NCI-H1048 (cell line): ENCODE measurements at places on chromosomes 16 and 17.

- DNase-seq = no peak
Measured at GRCh38 chr17:6303664-6304063, 131.3 kb downstream of the AIPL1 start.

- no peak for DNase-seq
Measured at GRCh38 chr17:74240618-74241205, 27.3 kb downstream of the TTYH2 start.

DNA sequence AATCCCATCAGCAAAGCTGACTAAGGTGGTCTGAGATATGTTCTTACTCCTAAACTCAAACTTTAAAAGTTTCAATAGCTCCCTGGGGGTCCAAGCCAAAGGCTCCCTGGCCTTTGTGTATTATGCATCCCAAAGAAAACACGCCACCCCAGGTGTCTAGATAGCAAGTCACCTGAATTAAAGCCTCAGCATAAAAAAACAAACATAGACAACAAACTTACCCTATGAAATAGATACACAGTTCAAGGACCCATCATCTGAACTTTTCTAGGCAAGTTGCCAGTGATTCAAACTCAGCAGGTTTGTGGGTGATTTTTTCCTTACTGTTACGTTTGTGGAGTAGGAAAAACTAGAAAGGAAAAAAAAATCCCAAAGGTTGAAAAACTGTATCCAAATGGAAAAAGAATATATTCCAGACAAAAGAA, 12.5 kb downstream of the CMTM3 start:
- DNase-seq = no peak

DNA sequence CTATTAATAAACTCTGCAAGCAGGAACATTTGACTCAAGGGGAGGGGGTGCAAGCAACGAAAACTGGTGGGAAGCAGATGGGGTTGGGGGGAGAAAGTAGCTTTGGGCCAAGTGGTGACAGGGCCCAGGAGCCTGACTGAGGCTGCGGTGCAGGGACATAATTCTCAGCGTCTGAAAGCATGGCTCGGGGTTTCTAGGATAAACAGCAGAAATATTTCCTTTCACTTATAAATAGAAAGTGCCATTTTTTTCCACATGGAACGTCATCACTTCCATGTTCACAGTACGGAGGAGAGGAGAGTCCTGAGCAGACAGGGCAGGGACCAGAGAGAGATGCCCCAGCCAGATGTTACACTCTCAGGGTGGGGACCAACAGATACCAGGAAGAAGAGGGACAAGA, 197.1 kb downstream of the ZFHX3 start:
- DNase-seq = no peak

DNA sequence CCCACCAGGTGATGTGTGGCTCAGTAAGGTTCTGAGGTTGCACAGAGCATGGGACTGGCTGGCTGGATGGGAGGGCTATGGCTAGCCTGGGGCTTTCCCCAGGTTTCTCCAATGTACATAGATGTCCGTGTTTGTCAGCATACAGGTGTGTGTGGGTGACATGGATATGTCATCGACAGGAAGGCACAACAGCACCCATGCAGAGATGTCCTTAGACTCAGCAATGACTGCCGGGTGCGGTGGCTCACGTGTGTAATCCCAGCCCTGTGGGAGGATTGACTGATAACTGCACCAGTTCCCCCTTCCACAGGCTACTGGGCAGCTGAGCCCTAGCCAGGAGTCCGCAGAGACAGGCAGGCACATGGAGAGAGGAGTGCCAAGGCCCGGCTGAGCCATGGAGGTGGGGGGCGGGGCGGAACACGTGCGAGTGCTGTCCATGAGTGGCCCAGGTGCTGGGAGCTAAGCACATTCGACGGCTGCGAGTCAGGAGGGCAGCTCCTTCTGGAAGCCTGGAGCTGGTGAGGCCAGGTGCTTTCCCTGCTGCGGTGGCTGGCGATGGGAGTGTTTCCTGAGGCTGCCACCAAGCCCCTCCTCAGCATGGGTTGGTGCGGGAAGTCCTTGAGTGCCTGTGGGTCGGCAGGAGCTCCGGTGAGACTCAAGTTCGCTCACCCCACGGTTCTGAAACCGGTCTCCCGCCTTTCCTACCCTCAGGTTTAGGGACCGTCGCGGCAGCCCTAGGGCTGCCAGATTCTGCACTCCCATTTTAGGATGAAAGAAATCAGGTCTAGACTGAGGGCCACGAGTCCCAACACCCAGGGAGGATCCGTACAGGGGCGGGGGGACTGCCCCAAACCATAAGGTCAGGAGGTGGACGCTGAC, 858 bp upstream of the ASPSCR1 start:
- DNase-seq = no peak

DNA sequence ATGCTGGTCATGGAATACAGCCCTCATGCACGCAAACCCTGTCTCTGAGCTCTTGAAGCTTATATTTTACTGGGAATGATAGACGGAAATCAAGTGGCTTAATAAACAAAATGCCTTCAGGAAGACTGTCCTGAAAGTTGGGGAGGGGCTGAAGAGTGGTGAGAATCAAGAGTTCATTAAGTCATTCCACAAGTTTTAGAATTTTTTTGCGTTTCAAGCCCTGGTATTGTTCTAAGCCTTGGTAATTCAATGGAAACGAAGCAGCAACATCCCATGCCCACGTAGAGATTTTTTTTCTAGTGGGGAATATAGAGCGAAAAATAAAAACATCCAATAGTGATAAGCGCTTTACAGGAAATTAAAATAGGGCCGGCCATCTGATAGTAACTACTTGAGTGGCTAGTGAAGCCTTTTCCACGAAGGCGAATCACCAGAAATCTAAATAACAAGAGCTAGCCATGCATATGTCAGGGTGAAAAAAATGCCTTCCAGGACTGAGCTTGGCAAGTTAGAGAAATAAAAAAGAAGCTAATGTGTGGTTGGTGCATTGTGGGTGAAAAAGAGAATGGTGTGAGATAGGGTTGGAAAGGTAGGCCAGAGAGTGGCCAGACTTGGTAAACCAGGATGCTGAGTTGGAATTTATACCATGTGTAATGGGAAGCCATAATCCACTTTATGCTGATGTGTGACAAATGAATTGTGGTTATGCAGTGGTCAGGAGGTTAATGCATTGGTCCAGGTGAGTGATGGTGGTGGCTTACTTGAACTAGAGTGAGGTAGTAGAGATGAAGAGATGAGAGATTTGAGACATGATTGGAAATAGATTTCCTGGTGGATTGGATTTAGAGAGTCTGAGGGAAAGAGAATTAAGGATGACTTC, 772 bp downstream of the PFAS start:
- no peak for DNase-seq

GRCh38 chr17:42311240-42312034, 23.1 kb downstream of the STAT5A start:
- no peak for DNase-seq

DNA sequence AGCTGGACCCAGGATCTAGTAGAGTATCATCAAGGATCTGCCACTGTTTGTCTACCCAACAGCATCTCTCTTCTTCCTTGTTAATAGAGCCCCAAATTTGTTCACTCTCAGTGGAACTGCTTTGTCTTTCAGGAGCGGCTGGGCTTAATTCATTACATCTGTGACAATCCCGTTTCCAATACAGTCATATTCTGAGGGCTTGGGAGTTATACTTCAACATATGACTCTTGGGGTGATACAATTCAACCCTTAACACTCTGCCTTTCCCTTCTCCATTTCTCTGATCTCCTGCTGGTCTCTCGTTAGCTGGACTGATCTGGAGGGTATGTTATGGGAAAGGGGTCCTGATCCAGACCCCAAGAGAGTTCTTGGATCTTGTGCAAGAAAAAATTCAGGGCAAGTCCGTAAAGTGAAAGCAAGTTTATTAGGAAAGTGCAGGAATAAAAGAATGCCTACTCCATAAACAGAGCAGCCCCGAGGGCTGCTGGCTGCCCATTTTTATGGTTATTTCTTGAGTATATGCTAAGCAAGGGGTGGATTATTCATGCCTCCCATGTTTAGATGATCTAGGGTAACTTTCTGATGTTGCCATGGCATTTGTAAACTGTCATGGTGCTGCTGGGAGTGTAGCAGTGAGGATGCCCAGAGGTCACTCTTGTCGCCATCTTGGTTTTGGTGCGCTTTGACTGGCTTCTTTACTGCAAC, 42.4 kb downstream of the IQCK start:
- no peak for DNase-seq

DNA sequence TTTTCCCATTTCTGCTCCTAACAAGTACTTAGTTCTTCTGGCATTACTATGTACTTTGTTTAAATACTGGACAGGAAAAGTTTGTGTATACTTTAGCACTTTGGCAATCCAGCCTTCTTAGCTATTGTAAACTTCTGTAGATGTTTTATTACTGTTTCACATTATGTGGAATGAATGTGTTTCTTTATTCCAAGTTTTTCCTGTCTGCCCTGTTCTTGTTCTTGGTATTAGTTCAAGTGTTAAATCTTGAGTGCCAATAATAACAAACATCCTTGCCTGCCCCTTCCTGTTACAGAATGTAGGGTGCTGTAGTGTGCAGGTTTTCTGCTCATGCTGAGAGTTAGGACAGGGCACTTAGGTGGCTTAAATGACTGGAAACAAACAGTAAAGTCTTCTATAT, 7.3 kb upstream of the CAPNS2 start:
- no peak for DNase-seq

GRCh38 chr16:65195998-65196397, 74.1 kb upstream of the CDH11 start:
- no peak for DNase-seq

DNA sequence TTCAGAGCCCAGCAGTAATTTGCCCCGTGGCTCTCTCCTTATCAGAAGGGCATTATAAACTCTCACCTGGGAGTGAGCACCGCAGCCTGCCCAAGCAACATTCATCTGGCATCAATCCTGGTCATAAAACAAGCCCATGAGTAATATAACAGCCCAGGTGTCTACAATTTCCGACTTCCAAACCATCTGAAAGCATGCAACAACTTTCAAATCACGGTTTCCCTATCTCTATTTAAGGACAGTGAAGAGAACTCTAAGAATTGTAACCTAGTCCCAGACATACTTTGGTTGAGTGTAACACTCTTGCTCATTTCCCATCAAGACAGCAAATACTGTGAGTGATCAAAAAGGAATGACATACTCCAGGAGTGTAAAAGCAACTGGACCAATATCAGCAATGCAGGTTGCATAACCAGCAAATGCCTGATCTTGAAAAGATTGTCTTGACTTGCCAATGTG, 487.4 kb upstream of the SOX9 start:
- no peak for DNase-seq

DNA sequence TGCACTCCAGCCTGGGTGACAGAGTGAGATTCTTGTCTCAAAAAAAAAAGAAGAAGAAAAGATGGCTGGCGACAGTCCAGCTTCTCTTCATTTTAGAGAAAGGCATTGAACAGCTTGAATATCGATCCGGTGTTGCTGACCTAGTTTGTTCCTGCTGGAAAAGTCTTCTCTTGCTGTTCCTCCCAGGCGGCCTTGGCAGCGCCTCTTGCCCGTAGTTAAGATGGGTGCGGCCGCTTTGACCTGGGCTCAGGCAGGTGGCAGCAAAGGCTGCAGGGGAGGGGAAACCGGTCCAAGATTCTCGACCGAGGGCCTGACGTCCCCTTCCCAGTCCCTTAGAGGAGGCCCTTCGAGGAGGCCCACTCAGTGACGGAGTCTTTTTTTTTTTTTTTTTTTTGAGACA, 3.8 kb upstream of the ZNF764 start:
- no peak for DNase-seq

GRCh38 chr17:81223762-81224130, 981 bp upstream of the CEP131 start:
- DNase-seq = no peak

DNA sequence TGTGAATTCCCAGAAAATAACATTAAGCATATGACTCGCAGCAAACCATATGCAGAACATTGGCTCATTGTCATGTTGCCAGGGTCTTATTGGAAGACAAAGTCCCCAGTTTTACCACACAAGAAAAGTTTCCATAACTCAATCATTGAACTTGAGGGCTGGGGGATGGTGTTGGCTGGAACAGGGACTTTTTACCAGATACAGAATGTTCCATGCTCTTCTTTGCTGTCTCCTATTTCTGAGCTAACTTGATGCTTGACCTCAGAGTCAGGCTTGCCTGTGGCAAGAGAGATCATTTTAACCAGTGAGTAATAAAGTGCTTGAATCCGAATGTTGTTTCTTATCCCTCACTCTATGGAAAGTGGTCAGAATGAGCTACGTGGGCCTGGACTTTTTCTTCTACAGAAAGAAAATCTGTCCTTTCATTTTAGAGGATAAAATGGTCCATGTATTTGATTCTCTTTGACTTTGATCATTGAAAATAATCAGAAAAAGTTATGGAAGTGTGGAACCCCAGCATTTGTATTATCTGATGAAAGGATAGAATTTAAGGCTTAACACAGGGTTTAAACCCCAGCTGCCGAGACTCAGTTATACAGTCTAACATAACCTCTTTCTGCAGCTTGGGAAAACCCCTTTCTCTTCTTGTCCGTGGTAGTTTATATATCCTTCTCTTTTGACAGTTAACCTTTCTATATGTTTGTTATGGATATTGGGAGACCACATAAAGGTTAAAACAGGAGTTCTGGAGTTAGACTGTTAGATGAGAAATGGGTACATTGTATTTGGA, 67.0 kb downstream of the TUBD1 start:
- no peak for DNase-seq

DNA sequence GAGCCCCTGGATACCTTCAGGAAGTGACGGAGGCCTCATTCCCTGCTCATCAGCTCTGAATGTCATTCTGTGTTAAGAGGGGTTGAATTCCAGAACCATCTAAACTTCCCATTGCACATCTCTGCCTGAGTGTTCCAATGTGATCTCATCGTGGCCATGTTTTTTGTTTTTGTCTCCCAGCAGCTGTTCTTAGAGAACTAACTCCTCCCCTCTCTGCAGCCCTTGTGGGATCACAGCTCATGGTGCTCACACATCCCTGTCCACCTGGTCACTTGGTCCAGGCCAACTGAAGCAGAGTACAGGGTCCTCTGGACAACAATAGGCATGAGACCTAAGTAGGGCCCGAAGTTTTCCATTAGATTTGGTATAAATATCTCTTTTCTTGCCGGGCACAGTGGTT, 6.0 kb upstream of the SYT17 start:
- no peak for DNase-seq

DNA sequence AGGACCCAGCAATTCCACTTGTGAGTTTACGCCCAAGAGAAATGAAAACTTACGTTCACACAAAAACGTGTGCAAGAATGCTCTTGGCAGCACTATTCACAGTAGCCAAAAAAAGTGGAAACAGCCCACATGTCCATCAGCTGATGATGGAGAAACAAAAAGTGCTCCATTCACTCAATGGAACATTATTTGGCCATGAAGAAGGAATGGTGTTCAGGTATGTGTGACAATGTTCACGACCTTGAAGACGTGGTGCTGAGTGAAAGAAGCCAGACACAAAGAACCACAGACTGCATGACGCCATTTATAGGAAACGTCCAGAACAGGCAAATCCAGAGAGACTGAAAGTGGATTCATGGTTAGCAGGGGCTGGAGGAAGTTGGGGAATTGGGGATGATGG, 84.9 kb downstream of the ZDHHC7 start:
- DNase-seq = no peak

DNA sequence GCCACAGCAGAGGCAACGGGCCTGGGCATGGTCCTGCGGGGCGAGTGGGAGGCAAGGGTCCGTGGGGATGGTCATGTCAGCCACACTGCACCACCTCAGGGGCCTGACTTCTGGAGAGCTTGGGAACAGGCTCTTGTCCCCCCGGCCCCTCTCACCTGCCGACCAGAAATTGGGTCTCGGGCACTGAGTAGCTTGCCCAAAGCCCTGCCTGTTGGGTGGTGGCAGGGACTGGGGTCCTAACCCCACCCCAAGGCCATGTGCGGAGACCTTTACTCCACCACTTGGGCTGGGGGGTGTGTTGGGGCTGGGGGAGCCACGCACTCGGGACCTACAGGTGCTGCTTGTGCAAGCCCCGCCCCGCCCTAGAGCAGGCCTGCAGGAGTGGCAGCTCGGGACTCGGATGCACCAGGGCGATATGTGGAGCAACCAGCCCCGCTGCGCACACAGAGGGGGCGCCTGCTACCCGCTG, 24.2 kb upstream of the CHMP6 start:
- DNase-seq = no peak
